Daoy (cell line): ENCODE measurements at places on chromosomes 2 and 18.

DNA sequence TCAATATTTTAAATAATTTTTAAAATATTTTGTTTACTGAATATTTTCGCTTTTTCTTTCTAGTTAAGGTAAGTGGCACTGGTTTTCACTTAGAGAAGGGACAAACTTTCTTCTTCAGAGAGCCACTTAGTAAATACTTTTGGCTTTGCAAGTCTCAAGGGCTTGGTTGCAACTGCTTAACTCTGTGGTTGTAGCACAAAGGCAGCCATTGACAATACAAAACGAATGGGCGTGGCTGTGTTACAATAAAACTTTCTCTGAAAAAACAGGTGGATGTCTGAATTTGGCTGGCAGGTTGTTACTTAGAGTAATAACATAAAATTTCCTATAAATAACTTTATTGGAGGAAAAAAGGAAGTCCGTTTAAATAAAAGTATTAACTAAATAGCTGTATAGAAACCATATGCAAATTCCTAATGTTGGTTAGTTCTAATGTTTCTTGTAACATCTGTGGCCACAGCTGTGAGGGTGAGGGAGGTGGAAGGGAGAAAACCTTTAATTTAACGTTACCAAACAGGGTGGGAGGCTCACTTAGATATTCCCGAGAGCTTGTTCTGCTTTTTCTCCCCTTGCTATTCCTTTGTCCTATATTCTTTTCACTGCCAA lies 62.4 kb upstream of the TNP1 start:
- DNase-seq: no peak

GRCh38 chr18:44909191-44909719 lies 228.6 kb downstream of the SETBP1 start:
- DNase-seq: no peak

- DNase-seq: peak; percentile 83
These were observed 65.8 kb upstream of the ATL2 start for GRCh38 chr2:38442643-38443541.

GRCh38 chr2:12047761-12048160 lies 301.3 kb downstream of the LPIN1 start:
- DNase-seq: no peak

DNA sequence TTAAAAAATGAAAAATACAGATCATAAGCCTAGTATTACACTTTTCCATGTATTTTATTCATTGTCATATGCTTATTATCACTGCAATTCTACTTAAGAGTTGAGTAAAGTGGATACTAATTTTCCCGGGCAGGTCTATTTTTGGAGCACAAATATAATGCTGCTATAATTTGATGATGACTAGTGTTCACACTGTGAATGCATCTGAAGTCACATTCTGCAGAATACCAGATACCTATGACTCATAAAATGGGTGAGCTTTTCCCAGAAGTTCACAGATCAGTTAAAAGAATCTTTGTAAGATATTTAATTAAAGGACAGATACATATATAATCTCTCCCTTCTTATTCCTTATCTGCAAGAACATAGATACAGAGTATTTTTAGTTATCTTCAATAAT lies 79.8 kb upstream of the MC4R start:
- no peak for DNase-seq

- DNase-seq: no peak
These were observed 38.1 kb downstream of the AFTPH start for GRCh38 chr2:64562148-64562784.

GRCh38 chr18:64149916-64150438 lies 1.1 kb upstream of the LINC00305 start:
- no peak for DNase-seq

- no peak for DNase-seq
These were observed 452.3 kb upstream of the MEX3C start for GRCh38 chr18:51649796-51650195.

GRCh38 chr2:186695081-186695756 lies 1.4 kb downstream of the FAM171B start:
- peak; percentile 38 for DNase-seq

- peak; percentile 20 for DNase-seq
These were observed 163.6 kb upstream of the ZNF516 start for GRCh38 chr18:76658627-76659026.

GRCh38 chr2:217623281-217623912 lies 379.4 kb downstream of the TNS1 start:
- DNase-seq: no peak

DNA sequence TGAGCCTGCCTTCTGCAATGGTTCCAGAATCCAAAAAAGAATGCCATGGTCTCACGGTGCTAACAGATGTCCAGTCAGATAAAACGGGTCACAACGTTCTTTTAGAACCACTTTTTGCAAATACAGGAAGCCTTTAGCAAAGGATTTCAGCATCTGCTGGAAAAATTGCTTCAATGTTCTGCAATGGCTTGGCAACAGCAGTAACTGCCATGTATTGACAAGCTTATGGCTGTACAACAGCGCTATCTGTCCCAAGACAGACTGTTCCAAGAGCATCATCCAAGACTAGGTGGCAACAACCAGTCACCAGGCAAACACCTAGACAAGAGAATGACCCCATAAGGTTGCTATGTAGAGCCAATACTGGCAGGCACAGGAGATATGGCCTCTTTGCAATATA lies 37.6 kb upstream of the RIOK3 start:
- DNase-seq: no peak

DNA sequence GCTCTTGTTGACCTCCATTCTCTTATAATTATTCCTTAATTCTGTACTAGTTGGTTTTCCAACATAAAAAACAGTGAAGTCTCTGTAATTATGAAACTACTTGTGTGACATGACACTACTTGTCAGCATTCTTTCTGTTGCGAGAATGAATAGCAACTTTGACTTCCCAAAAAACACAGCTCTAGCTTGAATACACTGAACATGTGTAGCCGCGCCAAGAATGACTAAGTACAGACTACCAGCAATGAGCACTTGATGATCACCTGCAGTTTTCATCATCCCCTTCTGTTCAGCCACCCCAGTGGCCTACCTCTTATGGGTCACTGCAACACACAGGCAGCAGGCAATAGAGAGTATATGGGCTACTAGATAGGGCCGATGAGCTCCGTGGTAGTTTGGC lies 229.3 kb downstream of the TGIF1 start:
- no peak for DNase-seq

DNA sequence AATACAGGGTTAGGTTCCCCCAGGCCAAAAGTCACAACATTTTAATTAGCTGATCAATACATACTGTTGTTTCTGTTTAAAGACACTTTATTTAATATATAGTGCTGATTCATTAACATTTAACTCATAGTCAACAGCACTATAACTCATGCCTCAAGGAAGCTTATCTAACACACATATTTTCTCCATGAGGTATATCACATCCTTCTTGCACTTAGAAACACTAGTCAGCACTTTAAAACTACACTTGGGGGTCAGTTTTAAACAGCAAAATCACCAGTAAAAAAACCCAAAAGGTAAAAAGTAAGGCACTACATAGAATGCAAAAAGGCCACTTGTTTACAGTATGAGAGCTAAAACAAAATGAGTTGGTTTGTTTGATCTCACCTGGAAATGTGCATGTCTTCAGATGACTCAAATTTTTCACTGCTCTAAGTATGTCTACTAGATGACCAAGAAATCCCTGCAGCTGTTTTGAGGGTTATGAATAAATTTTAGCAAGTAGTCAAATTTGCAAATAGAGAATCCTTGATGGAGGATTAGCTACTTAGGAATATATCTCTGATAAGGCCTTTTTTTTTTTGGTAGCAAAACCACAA lies 54.1 kb upstream of the EPB41L5 start:
- DNase-seq: no peak

GRCh38 chr2:20015482-20016083 lies 3.1 kb upstream of the MATN3 start:
- DNase-seq: peak; percentile 21

DNA sequence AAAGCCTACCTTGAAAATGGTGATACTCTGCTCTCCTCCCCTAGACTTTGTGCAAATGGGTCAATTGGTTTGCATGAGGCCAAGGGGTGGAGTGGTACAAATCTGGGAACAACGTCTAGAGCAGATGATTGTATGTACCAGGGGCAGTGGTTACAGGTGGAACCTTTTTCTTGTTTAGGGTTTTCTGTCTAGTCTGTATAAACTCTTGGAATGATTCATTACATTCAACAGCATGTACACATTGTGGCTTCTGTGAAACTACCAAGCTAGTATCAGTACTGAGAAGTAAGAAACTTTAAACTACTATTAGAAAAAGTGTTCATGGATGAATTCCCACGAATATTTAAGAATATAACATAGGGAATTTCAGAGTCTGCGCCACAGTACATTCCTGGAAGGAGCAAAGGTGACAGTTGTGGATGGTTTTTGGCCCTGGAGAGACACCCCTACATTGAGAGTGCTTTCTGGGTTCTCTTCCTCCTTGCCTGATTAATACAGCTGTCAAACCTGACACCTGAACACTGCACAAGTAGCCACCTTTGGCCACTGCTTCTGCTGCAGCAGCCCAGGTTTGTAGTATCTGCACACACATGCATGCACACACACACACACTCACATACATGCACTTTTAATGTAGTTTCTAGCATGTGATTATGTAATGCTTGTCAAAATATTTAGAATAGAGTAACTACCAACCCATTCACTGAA lies 30.0 kb downstream of the CFAP221 start:
- no peak for DNase-seq

GRCh38 chr2:164993287-164994016 lies 38.1 kb upstream of the SLC38A11 start:
- no peak for DNase-seq

GRCh38 chr2:240655931-240656886 lies 26.5 kb downstream of the AQP12B start:
- DNase-seq: peak; percentile 62

- peak; percentile 9 for DNase-seq
These were observed 395.8 kb downstream of the PID1 start for GRCh38 chr2:228875152-228875900.

GRCh38 chr2:128836559-128837100 lies 518.0 kb upstream of the HS6ST1 start:
- DNase-seq: no peak
